ENCODE measurements at places on chromosomes 1 and 21.

DNA sequence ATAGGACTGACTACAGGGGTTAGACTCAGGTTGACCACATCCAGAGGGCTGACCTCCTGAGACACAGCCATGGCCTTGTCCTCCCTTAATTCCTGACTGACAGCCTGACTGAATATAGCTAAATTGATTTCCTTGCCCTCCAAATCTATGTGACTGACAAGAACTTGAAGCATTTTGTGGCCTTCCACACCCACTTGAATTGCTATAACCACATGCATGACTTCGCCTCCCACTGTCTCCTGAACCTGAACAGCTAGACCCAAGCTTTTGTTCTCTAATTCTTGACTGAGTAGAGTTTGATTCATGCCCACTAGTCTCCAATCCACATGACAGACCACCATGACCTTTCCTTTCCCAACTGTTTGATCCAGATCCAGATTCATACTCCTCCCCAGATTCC, 3.1 kb downstream of the FLG2 start:
- DNase-seq = no peak

- peak; percentile 71 for DNase-seq
These were observed 16.1 kb downstream of the SIPA1L2 start for GRCh38 chr1:232613752-232614381.

DNA sequence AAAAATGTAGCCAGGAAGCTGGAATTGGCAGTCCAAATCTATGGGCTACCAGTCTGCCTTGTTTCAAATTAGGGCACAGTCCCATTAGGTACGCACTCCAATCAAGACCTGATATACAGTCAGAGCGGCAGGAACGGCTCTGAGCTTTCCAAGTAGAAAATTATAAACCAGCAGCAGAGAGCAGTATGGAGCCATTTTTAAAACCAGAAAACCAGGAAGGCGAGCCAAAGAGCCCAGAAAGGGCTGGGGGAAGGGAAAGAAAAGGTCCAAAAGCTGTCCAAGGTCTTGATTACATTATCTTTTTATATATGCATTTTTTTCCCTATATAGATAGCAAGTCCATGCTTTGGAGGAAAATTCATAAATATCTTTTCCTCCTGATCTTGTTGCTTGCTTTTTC, 719.0 kb downstream of the RWDD3 start:
- peak; percentile 31 for DNase-seq

DNA sequence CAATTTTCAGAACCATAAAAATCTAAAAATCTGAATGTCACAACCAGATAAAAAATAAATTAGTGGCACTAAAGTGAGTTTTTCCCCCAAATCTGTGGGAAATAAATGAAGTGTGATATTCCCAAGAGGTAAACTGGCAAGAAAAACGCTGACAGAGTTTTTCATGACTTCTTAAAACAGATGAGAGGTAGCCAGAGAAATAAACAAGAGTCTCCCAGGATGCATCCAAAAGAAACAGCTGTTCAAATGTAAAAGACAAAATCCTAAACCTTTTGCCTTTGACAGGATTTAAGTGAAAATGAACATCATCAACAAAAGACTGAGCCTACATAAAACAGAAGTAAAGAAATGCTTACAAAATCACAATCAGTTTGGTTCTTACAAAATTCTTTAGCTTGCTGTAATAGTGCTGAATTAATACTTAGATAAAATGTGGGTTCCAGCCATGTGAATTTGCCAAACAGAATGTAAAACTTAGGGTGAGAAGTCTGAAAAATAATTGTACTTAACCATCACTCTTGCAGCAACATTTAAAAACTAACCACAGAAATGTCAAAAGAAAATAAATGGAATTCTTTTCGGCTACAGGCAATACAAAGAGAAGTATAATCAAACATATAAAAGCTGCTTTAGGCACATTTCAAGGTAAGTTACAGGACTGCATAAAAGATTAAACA, 133.6 kb downstream of the EIF4G3 start:
- peak; percentile 31 for DNase-seq

DNA sequence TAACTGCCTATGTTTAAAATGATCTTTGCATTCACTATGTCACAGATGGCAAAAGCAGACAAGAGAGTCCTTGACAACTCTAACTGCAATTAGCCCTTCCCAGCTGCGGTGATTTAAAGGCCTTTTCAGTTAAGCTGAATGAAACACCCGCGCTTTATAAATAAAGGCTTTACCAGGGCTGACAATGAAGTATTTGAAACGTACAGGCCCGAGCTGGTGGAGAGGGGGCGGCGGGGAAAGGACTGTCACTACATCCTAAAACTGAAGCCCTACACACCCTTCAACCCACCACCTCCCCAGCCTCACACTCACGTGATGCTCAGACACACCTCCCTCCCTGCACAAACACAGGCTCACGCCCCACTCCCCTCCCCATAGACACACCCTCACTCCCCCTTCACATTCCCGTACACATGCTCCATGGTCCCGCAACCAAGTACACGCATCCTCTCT, 45.5 kb downstream of the GRIK3 start:
- DNase-seq = no peak

GRCh38 chr1:194698908-194699318, 1512.5 kb upstream of the B3GALT2 start:
- no peak for DNase-seq

- no peak for DNase-seq
These were observed 463.5 kb downstream of the SMYD3 start for GRCh38 chr1:246043556-246043955.

Data from fibroblast of mammary gland (primary cell).